Activated CD4-positive, alpha-beta T cell treated with anti-CD3 and anti-CD28 coated beads for 36 hours (primary cell): ENCODE measurements at places on chromosomes 11 and 22.
A peak's percentile ranks its signal among the peaks of the same experiment; 100 is the strongest.

- no peak overlapping the region for H3K27ac ChIP-seq
- H3K4me1 ChIP-seq = peaks cover 10% of the 10 kb centered on the region
- peaks cover 3% of the 10 kb centered on the region for H3K27me3 ChIP-seq
- H3K36me3 ChIP-seq = no peaks in the 10 kb centered on the region
Observed at GRCh38 chr22:25027959-25028840, 75.7 kb downstream of the KIAA1671 start.

DNA sequence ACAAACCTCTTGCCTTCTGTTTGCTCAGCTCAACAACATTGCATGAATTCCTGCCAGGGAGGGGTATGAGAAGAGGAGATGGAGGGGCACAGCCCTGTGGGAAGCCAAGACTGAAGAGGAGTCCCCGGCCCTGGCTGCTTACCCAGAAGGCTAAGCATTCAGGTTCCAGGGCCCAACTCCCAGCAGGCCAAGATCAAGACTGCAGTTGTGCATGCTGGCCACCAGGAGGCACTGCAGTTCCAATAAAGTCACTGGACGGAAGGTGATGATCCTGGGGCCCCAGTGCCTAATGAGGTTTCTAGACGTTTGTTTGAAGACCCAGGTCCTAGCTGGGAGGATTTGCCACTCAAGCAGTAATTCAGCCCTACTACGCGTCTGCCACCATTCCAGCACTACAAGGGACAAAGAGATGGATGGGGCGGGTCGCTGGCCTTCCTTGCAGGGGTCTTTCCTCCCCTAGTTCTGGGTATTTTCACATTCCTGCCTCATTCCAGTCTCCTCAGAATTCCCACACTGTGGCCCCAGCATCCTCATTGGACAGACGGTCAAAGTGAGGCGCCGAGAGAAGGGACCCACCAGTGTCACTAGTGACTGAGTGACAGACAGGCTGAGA is 23.6 kb downstream of the ALX4 start:
- H3K27me3 ChIP-seq = peaks cover 2% of the 10 kb centered on the region
- no peak overlapping the region for H3K27ac ChIP-seq
- DNase-seq = peak; percentile 80

- peak; percentile 93 for DNase-seq
- H3K27me3 ChIP-seq = no peaks in the 10 kb centered on the region
- no peaks in the 10 kb centered on the region for H3K36me3 ChIP-seq
- peak within 1 kb of the TSS; percentile 49 for H3K4me3 ChIP-seq
- peaks cover 41% of the 10 kb centered on the region for H3K4me1 ChIP-seq
Observed at GRCh38 chr22:23144932-23145877, at the start of gene RAB36. Gene RAB36 (plus strand): TSS chr22:23145477. CDS start chr22:23146617, 1,140 bp downstream.

- H3K4me3 ChIP-seq = no peak overlapping the region
- H3K27ac ChIP-seq = no peak overlapping the region
- peaks cover 3% of the 10 kb centered on the region for H3K27me3 ChIP-seq
- no peaks in the 10 kb centered on the region for H3K36me3 ChIP-seq
- no peaks in the 10 kb centered on the region for H3K4me1 ChIP-seq
Observed at GRCh38 chr11:19935507-19935906, 222.9 kb downstream of the NAV2 start.

DNA sequence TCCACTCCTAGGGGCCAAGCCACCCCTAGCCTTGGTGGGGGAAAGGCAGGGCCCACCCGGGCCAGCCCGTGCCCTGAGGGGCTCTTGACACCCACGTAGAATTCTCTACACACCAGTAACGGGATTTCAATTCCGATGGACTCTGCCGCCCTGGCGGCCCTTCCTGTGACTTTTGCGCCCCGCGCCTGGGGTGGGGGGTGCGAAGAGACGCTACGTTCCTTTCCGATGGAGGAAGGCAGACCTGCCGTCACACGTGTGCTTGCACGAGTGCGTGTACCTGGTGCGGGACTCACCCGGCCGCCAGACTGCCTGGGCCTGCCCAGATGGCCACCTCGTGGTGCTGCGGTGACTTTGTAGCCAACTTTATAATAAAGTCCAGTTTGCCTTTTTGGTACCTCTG is 5.5 kb downstream of the NPAS4 start:
- H3K4me1 ChIP-seq = no peaks in the 10 kb centered on the region
- no peak overlapping the region for H3K4me3 ChIP-seq
- no peaks in the 10 kb centered on the region for H3K27me3 ChIP-seq
- peaks cover 15% of the 10 kb centered on the region for H3K36me3 ChIP-seq
- no peak overlapping the region for H3K27ac ChIP-seq
- DNase-seq = no peak
